ENCODE measurements at places on chromosomes 5 and 9.

GRCh38 chr5:58366461-58366860 lies 93.4 kb downstream of the PLK2 start:
- DNase-seq: no peak

DNA sequence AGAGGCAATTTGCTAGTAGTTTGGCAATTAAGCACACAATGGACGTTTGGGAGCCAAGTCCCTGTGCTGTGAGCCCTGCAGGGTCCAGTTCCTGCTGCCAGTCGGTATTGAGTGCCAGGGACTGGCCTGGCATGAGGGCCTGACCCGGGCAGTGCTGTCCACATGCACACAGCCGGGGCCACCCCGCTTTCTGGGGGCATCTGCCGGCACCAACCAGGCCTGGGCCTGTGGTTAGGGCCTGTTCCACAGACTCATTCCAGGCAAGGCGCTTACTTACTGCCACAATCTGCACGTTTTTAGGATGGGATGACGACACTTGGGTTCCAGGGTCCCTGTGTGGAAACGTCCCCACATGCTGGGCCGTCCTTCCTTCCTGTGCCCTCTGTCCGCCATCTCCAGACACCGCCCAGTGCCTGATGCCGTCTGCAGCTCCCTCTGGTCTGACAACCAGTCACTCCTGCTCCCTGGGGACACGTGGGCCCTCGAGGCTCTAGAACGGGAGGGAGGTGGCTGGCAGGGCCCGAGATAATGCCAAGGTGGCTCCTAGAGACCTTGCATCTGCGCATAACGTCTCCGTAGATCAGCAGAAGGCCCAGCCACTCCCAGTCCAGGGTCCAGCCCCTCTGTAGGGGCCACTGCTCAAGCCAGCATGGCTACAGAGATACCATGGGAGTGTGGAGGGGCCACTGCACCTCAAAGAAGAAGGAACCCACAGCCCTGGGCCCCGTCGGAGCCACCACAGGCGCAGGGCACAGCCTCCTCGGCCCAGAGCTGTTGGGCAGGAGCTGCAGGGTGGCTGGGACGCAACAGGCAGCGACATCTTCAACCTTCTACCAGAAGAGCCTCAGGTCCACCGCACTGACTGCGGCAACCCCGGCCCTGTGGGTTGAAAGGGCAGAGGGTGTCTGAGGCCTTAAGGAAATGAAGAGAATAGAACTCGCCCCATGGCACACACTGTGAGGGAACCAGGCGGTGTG lies 24.7 kb downstream of the SLC9A3 start:
- DNase-seq: no peak

- no peak for DNase-seq
These were observed 59.7 kb upstream of the IER5L start for GRCh38 chr9:129237803-129238202.

DNA sequence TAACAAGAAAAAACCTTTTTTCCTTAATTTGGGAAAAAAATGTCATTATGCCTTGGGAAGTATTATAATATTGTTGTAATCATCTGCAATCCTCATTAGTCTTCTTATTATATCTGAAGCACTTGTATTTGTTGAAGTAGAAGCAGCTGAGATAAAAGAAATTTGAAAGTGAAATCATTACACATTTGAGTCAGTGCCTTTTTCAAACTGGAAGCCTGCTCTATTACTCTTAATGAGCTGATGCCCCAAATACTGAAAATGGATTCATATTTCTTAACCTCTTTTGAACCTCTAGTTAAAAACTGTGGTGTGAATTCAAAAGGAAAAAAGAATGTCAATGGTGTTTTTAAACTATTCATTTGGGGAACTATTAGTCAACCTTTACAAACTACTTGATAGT lies 1027.7 kb downstream of the NR2F1-AS1 start:
- no peak for DNase-seq

DNA sequence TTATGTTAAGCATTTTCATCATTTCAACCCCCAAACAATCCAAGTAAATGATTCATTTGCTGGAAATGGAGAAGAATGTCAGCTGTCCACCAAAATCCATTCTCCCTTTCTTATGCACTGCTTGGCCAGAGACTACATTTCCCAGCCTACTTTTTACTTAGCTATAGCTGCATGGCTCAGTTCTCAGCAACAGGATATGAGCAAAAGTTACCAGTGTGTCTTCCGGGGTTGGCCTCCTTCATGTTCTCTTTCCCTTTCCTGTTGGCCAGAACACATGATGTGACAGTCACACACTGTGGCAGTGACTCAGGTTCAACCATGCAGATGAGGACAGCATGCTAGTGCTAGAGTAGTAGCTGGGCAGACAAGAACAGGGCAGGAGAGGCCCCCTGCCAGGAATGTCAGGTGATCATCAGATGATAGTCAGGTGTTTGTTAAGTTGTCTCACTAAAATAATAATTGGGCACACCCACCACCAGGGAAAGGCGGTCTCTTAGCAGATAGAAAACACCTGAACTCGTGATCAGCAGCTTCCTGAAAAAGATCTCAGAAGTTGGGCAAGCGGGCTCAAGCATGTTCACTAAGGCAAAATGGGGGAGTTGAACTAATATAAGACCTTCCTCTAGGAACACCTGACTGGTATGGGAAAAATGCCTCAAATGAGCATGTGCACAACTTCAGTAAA lies 12.2 kb downstream of the GPR150 start:
- DNase-seq: peak; percentile 41

DNA sequence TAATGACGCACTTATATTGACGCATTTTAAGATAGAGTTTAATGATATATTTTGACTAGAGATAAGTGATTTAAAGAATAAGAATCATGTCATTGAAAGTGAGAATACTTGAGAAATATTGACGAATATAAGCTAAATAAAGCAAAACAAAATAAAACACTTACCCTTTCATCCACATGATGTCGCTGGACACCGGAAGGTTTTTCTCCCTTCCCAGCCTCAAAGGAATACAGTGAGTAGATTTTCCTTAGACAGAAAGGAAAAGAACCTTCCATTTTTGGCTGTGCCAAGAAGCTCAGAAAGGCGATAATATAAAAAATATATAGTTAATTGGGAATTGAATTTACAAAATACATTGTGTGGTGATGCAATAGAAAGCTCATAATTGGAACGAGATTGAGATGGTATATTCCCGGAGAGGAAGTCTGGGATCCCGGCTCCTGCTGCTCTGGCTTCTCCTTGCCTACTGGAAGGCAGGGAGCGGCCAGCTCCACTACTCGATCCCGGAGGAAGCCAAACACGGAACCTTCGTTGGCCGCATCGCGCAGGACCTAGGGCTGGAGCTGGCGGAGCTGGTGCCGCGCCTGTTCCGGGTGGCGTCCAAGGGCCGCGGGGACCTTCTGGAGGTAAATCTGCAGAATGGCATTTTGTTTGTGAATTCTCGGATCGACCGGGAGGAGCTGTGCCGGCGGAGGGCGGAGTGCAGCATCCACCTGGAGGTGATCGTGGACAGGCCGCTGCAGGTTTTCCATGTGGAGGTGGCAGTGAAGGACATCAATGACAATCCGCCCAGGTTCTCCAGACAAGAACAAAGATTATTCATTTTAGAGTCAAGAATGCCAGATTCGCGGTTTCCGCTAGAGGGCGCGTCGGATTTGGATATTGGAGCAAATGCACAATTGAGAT lies at the start of gene PCDHA5:
Gene PCDHA5 (plus strand): TSS at position 239 of the 906 bp plus-strand sequence.
- no peak for DNase-seq

DNA sequence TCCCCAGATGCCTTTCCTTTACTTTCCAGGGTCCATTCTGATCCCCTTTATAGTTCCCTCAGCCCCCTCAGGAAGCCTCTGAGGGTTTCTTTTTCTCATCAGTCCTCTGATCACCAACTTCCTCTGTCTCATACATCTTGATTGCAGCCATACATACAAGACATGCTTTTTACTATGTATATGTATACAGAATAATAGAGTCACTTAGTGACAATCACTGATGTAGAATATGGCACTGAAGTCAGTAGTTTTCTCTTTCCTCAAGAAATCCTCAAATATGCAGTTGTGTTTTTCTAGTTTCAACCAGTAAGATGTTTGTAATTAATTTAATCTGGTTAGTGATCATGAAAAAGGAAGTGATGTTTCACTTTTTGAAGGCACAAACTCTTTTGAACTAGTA lies 364.1 kb downstream of the MAN2A1 start:
- no peak for DNase-seq

GRCh38 chr5:88707216-88707965 lies 175.6 kb downstream of the MEF2C start:
- DNase-seq: no peak

DNA sequence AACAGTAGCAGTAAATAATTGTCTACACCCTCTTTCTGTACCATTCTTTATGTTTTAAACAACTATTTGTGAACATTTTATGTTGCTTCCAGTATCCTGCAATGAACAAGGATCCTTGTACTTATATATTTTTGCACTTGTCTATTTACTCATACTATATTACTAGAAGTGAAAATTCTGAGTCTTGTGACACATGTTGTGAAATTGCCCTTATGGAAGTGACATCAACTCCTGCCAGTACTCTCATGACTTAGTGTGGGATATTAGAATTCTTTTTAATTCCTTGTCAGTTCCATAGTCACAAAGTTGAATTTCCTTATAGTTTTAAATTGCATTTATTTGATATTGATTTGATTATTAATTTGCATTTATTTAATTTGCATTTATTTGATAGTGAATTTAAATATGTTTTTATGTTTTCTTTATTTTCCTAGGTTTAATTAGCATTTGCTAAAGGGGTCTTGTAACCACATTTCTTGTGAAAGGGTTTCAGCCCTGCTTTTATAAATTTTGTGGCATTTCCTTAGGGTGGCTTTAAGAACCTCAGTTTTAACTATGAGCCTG lies 27.7 kb downstream of the PARP8 start:
- no peak for DNase-seq
